ENCODE measurements at places on chromosomes 2 and 18.

DNA sequence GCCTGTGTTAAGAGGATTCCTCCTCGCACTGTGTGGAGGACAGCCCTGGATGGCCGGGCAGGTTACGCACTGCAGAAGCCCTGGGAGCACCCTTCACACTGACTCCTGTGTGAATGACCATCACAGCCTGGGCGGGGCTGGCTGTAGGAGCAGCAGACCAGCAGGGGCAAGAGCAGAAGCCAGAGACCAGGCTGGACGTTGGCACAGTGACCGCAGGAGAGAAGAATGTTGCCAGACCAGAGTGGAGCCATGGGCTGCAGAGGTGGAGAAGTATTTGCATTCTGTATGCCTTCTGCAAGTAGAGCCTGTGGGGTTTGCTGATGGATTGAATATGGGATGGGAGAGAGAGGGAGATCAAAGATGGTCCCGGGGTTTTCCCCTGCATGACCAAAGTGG lies 23.1 kb downstream of the LRRFIP1 start:
- DNase-seq: no peak

DNA sequence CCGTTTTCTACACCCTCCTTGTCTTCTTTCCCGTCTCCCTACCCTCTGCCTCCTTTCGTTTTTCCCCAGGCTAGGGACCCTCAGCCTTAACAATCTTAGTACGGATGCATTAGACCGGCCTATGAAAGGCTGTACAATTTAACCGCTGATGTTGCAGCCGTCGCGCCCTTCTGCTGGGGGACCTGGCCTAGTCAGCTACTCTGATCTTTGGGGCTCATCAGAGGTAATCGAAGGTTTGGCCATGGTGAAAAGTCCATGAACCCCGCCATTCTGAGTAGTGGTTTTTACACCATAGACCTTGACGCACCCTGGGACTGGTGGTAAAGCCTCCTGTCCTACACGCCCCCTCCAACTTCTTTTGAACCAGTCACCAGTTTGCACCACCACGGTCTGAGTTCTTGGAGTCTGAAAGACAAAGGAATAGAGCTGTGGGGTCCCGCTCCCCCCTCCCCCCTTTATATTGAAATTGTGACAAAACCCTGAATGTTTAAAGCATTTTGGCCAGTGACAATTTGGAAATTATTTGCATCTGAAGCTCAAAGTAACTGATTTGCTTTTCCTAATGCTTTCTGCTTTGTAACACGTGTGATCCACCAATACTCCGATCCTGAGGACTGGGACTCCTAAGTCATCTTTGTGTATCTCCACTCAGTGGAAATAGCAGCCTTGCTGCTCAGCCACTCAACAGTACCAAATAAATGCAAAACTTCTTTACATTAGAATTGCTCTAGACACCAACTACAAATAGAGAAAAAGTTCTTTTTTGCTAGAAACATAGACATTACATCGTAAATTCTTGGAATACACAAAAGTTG lies 642 bp upstream of the SRSF7 start:
- peak; percentile 88 for DNase-seq

- no peak for DNase-seq
Measured at GRCh38 chr2:179447839-179448447, 183.3 kb upstream of the SESTD1 start.

DNA sequence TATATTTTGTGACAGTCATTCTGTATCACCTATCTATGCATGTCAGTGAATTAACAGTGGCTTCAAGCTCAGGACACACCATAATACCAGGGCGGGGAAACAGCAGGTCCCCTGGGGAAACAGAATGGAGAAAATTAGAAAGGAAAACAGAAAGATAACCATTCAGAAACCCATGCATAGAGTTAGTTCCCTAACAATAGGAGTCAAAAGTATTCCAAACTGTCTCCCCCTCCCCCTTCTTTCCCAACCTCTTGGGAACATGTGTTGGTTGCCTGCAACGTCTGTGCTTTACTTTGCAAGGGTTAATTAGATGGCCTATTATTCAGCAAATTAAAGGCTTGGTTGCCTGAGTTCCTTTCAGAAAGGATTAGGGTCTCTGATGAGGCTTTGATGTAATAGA lies 176.4 kb downstream of the MYO3B start:
- DNase-seq: peak; percentile 83

DNA sequence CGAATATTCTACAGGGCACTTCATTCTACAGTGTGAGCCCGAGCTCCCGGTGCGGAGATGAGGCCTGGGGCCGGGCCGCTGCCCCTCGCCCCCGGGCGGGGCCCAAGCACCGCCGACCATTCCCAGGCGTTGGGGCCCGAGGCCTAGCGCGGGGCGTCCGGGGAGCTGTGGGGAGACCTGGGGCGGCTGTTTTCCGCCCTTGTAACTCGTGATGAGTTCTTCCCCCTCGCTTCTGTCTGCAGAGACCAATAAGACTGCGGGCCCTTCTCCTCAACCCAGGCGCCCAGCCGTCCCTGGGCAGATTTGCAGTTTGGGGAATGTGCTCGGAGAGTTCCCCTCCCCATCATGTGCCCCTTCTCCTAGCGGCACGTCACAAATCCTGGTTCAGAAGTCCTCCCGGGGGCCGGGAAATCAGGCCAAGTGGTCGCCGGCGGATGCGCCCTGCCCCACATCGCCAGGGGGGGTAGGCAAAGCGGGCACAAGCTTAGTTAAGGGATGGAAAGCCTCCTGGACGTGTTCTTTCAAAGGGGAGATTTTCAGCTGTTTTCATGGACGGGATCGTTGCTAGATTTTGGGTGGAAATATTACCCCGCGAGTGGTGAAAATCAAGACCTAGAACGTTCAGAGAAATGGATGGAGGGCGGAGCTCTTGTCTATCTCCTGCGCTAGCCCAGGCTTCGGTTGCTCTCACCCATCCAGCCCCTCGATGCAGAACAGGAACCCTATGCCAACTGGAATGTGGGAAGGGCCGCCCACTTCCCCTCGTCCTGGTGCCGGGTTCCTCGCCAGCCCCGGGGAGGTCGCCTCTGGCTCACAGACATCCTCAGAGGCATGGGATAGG lies 18.8 kb upstream of the HAAO start:
- peak; percentile 81 for DNase-seq

DNA sequence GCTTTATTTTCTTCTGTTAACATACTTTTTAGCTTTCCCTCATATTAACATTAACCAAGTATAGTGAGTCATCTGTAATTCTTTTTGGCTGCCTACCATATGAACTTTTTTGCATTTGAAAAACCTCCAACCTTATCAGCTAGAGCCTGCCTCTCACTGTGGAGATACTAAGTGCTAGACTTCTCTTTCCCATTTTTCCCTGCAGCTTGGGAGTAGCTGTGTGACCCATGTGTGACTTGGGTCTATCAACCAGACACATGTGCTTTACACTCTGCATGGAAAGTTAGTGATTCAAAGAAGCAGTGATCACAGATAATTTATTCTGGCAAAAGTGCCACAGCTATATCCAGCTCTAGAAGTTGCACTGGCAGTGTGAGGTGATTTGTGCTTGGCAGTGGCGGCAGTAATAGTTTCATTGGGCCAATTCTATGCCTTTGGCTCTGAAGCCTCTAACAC lies 36.3 kb downstream of the PREPL start:
- no peak for DNase-seq

DNA sequence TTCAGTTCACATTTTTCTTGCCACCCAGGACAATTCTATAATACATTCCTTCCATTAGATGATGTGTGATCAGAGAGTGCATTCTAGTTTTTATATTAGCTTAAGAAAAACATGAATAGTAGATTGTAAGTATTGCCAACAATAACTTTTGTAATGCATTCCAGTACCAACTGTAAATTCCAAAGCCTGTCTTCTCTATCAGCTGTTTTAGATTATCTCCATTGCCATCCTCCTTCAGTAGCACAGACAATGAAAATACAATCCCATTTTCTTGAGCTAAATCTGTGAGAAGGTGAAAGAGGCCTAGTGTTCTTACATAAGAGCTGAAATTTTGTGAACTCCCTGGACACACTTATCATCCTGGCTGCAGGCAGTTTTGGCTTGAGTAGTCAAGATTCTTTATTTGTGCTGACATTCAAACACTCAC lies 103.9 kb downstream of the CCBE1 start:
- no peak for DNase-seq

Measured in NCI-H2227 treated with DMSO at 0.1 percent for 48 hours (cell line).